Activated B cell treated with CpG ODN at 0.5 μM for 24 hours (primary cell): ENCODE measurements at places on chromosomes 5 and 9.

- peak; percentile 73 for DNase-seq
Measured at GRCh38 chr9:108934323-108934893, at the start of gene ABITRAM. TSS of gene ABITRAM (plus strand) at chr9:108934400. CDS start at chr9:108934487, 87 bp downstream.

DNA sequence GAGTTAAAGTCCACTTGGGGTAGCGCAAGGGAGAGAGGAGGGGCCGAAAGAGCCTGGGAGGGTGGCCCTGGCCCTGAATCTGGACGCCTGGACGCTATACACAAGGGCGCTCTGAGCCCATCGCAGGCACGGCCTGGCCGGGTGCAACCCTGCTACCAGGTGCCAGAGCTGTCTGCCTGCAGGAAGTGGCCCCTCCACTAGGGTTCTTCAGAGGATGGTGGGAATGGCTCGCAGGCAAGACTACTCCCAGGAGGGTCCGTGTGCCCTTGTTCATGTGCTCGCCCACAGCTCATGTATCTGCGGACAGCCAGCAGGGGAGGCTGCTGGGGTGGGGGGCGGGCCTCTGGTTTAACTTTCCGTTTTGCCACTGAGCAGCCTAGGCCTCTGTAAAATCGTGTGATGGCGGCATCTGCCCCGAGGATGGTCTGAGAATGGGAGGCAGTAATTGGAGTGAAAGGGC lies 1.4 kb upstream of the NKD2 start:
- no peak for DNase-seq

- DNase-seq = no peak
Measured at GRCh38 chr9:125409637-125410521, 148.3 kb downstream of the GAPVD1 start.

- DNase-seq = no peak
Measured at GRCh38 chr9:84139296-84140070, 158.9 kb downstream of the RMI1 start.

DNA sequence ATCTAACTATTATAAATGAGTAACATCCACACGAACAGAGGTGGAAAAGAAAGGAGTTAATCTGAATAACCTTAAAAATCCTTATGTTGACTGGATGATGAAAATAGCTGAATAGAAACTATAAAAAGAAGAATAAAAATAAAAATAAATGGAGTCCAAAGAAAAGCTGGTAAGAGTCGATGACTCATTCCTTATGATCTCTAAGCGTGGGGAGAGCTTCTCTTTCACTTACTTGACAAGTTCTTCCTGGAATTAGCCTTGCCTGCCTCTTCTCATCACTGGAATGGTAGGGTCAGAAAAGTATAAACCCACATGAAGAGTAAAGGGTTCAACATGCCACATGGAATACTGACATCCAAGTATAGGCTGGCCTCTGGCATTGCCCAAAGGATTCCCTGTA lies 477.0 kb upstream of the RGMB start:
- no peak for DNase-seq

DNA sequence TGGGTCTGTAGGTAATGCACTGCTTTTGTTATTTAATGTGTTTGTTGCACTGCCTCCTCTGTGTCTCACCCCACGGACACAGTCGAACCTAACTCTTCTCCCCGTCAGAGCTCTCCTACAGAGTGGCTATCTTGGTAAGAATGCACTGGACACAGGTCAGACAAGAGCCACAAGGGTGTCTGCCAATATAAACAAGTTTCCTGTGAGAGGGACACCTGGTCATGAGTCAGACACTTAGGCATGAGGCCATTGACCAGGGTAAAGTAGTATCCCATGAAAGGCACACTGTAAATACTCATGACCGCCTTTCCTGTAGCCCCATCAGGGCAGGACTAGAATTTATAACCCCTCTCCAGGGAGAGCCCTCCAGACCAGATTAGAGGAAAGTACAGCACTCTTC lies 115.5 kb downstream of the SLC12A2 start:
- no peak for DNase-seq

- DNase-seq = no peak
Measured at GRCh38 chr9:108416324-108416723, 439.5 kb downstream of the ACTL7B start.

GRCh38 chr5:14743601-14744295 lies 79.2 kb downstream of the OTULIN start:
- no peak for DNase-seq

GRCh38 chr5:10293907-10294662 lies 13.6 kb downstream of the CMBL start:
- DNase-seq = no peak

GRCh38 chr9:121912812-121913627 lies 180.1 kb downstream of the TTLL11 start:
- DNase-seq = no peak

DNA sequence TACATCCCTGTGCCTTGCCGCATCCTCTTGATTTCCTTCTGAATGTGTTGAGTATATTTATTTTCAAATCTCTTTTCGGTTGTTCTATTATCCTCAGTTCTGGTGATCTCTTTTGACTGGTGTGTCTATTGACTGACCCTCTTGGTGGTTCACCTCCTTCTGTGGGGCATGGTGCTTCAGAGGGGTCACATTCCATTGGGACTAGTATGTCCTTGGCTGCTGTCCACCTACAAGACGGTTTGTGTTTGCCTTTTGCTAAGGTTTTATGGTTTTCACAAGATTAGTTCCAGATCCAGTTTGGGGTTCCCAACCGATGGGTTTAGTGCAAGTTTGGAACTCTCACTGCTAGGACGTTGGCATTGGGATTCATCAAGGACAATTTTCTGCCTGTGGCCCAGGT lies 66.6 kb downstream of the PHF2 start:
- no peak for DNase-seq

DNA sequence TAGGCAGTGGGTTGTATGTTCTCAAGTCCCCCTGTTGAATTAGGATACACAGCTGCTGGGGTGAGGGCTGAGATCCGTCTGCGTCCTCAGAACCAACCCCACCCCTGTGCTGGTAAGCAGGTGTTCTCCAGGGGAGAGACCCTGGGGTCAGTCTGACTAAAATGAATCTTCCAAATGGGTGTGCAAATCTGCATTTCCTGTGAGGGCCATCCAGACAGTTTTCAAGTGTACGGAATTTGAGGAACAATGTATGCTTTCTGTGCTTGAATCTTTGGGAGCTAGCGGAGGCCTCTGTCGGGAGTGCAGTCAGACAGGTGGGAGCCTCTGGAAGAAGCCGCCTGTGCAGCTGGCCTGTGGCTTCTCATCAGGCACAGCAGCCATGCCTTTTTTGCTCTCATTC lies 122.9 kb downstream of the MACROH2A1 start:
- DNase-seq = no peak

- no peak for DNase-seq
Measured at GRCh38 chr9:96299823-96300222, 2.2 kb downstream of the HSD17B3 start.

GRCh38 chr5:172835290-172835993 lies 1.4 kb downstream of the ERGIC1 start:
- DNase-seq = no peak

DNA sequence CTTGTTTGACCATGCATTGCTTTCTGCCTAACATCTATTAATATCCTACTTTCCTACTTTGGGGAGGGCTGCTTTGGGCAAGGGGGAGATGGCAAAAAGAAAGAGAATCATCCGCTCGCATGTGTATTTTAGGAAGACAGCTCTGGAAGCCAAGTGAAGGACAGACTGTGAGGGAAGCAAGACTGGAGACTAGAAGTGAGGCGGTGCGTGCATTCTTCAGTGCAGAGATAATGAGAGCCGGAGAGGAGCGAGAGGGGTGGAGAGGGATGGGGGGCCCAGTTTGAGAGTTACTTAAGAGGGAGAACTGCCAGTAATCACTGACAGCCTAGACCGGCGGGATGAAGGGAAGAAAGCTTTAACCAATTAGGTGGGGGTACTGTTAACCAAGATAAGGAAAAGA lies 151.7 kb upstream of the RAPGEF1 start:
- DNase-seq = no peak

DNA sequence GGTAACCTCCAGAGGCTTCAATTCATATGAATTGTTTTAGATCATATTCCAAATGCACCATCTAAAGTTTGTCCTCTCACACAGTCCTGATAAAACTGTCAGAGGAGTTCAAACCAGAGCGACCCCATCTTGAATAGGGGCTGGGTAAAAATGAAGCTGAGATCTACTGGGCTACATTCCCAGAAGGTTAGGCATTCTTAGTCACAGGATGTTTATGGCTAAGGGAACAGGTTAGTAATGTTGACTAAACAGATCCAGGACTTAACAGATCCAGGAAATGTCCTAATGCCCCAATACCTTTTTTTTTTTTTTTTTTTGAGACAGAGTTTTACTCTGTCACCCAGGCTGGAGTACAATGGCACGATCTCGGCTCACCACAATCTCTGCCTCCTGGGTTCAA lies 192.6 kb upstream of the PRDM9 start:
- DNase-seq = no peak

- peak; percentile 62 for DNase-seq
Measured at GRCh38 chr9:72363908-72364678, 915 bp downstream of the ZFAND5 start.

- no peak for DNase-seq
Measured at GRCh38 chr5:9894571-9895301, 264.6 kb upstream of the TAS2R1 start.

- no peak for DNase-seq
Measured at GRCh38 chr9:31253800-31254762, 1130.4 kb upstream of the ACO1 start.

DNA sequence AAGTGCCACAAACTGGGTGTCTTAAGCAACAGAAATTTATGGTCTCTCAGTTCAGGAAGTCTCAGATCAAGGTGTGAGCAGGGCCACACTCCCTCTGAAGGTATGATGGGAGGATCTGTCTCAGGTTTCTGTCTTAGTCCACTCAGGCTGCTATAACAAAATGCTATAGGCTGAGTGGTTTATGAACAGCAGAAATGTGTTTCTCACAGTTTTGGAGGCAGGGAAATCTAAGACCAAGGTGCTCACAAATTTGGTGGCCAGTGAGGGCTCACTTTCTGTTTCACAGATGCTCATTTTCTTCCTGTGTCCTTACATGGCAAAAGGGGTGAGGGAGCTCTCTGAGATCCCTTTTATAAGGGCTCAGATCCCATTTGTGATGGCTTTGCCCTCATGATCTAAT lies 281.4 kb downstream of the CWC27 start:
- DNase-seq = no peak

GRCh38 chr5:139514486-139514856 lies 31.9 kb upstream of the STING1 start:
- no peak for DNase-seq
